Fibroblast of upper back skin (primary cell): ENCODE measurements at places on chromosomes 5 and 9.

DNA sequence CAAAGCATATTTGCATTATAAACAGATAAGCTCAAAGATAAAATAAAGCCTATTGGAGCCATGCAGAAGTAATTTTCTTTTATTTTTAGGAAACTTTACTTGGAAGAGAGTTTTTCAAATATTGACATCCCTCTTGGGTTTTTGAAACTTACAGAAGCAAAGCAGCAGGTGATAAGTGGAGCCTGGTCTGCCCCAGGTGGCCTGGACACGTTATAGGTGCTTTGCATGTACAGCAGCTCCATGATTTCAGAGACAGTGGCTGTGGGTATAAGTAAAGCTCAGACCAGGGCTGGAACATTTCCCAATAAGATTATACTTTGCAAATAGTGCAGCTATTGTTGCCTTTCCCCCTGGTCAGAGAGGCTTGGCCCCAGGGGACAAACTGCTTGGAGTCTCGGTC, 51.5 kb downstream of the CCDC192 start:
- no peak for DNase-seq

DNA sequence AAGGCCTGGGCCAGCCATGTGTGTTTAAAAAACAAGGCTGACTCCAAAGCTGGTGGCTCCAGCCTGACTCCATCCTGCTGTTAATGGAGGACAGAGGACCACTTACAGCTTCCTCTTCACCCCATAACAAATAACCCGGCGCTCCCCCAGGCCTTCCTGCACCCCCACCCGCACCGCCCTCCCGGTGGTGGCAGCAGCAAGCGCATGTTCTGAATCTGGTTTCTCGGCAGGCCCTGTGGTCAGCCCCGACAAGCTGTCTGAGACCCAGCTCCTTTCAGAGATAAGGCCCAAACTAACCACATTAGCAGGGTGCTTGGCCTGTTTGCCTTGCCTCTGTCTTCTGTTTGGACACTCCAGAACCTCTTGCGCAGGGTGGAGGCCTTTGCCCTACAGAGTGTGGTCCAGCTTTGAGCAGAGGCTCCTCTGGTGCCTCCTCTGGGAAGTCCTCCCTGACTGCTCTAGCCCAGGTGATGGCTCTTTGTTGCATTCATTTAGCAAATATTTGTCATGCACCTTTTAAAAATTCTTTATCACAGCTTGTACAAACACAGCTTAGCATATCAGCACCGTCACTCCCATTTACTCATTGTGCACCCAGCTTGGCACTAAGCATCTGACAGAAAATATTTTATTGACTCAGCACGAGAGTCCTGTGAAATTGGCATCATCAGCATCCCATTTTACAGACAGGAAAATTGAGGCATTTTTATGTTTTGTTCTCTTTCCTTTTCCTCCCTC, 78.4 kb downstream of the NDFIP1 start:
- no peak for DNase-seq

DNA sequence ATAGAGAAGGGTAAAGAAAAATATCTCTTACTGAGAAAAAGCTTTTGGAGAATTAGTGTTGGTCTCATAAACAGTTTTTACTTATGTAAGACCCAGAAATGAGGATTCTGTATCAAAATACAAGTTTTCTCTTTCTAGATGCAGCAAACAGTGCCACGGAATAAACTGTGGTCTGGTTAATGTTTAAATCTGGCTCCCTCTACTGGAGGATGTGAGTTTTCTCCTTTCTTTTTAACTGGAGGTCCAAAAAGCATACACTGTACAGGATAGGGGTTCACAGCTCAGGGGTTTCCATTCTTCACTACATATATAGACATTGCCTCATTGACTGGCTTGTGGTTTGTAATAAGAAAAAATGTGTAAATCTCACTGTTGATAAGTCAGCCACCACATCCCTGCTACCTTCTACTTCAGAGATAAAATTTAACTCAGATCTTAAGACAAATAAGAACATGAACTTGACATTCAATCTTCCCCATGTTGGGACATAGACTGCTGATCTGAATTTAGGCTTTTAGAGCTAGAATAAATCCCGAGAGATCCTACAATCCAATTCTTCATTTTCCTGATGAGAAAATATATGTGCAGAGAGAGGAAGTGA, 98.9 kb downstream of the CFAP95 start:
- DNase-seq = peak; percentile 74

- no peak for DNase-seq
These were observed 28.7 kb upstream of the PDE4D start for GRCh38 chr5:59922220-59922619.

- no peak for DNase-seq
These were observed 389.7 kb downstream of the TAF11L14 start for GRCh38 chr5:18023986-18024385.

DNA sequence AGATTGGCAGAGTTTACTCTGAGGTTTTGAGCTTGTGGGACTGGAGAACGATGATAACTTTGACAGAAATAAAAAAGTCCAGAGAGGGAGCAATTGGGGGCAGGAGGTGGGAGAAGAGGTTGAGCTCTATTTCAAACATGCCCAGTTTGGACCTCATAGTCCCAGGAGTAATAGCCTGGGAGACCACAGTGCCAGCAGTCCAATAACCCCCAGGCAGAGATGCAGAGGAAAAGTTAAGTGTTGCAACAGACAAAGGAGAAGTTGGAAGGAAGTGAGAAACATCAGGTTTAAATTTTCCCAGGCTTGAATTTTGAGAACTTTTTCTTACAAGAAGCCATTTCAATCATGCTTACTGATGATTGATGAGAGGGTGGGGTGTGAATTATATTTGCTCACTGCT, 117.0 kb upstream of the GHR start:
- peak; percentile 2 for DNase-seq
